ENCODE measurements at places on chromosomes 7 and 10. TPM values are rescaled to one million over a fixed set of nuclear protein-coding genes. Genes with fewer than 3 reads are reported as not detected.

Gene STRIP2
- total RNA-seq, result 56.1 TPM

Gene CLRN3
- total RNA-seq, result not detected

Gene INMT
- not detected for total RNA-seq

Gene EXOC4
- 55.8 TPM for total RNA-seq

Gene TRIM56
- total RNA-seq, result 42.3 TPM

Gene SRI
- total RNA-seq, result 219 TPM

Gene ELN
- total RNA-seq, result not detected

Gene STAM
- 24.5 TPM for total RNA-seq

Gene OR13A1
- not detected for total RNA-seq

Gene OR2A42
- not detected for total RNA-seq

Gene UPK3BL2
- total RNA-seq, result 5.8 TPM

Gene CASP7
- 13.3 TPM for total RNA-seq

Gene WAPL
- total RNA-seq, result 44.6 TPM

Gene DPYSL4
- total RNA-seq, result 7.2 TPM

Gene GIMAP4
- 140 TPM for total RNA-seq

Gene LRRD1
- total RNA-seq, result not detected

Gene GPR158
- total RNA-seq, result not detected

Gene CYP2E1
- total RNA-seq, result 0.86 TPM

Gene IGF2BP3
- total RNA-seq, result 0.24 TPM

Gene CALML3
- not detected for total RNA-seq
